ENCODE measurements at places on chromosomes 6 and 20.

GRCh38 chr20:35568645-35569044, 26.8 kb downstream of the ERGIC3 start:
- no peak for DNase-seq

GRCh38 chr20:2348336-2348735, 32.4 kb upstream of the TGM6 start:
- no peak for DNase-seq

- no peak for DNase-seq
These were observed 26.7 kb downstream of the KAT14 start for GRCh38 chr20:18164356-18164755.

GRCh38 chr6:33854572-33855030, 50.8 kb upstream of the MLN start:
- no peak for DNase-seq

GRCh38 chr6:124867121-124867520, 95.1 kb upstream of the RNF217 start:
- DNase-seq, result no peak

- DNase-seq, result no peak
These were observed 120.7 kb downstream of the ZFAND3 start for GRCh38 chr6:37940074-37940847.

- no peak for DNase-seq
These were observed 52.3 kb downstream of the SLC22A3 start for GRCh38 chr6:160400446-160400845.

GRCh38 chr6:6858533-6858982, 249.2 kb upstream of the RREB1 start:
- DNase-seq, result no peak

- DNase-seq, result no peak
These were observed 181.6 kb upstream of the SYNCRIP start for GRCh38 chr6:85824329-85824728.

- DNase-seq, result no peak
These were observed 986.2 kb upstream of the CITED2 start for GRCh38 chr6:140360651-140361050.

DNA sequence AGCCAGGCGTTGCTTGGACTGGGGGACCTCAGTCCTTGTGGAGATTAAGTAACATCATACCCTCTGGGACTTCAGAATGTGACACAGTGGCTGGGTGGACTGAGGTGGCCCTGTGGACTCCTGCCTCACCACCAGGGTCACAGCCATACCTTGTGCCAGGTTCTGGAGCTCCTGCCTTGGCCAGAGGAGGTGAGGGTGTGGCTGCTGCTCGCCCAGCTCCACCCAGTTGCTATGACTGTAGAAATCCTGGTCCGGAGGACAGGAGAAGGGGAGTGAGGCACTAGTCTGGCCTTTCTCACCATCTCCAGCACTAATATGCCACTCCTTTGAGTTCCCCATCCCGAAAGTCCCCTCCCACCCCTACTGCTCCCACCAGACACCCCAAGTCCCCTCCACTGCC, 1.9 kb downstream of the VWA7 start:
- DNase-seq, result no peak
